ENCODE measurements at places on chromosomes 1 and 21. TPM values are rescaled to one million over a fixed set of nuclear protein-coding genes. Genes with fewer than 3 reads are reported as not detected.

The RABGGTB gene
- 56.9 TPM for total RNA-seq

The MUL1 gene
- 29.9 TPM for total RNA-seq

GRCh38 chr21:41762753-41763152, 4.1 kb downstream of the RIPK4 start:
- DNase-seq, result no peak

GRCh38 chr1:44029260-44029910, 1.9 kb downstream of the SLC6A9 start:
- no peak for DNase-seq

Measured in right cardiac atrium (tissue), 5 donors.